CD4-positive, alpha-beta T cell treated with Interleukin-2 at 100 ng/mL for 4 hours (primary cell): ENCODE measurements at places on chromosomes 3 and 15.
A peak's percentile ranks its signal among the peaks of the same experiment; 100 is the strongest.

- peak; percentile 10 for DNase-seq
Observed at GRCh38 chr15:75023872-75024636, 664 bp downstream of the PPCDC start.

- DNase-seq, result no peak
Observed at GRCh38 chr15:63401078-63401477, 19.4 kb upstream of the CA12 start.

GRCh38 chr15:40511472-40512133, 40.8 kb downstream of the CHST14 start:
- no peak for DNase-seq

- DNase-seq, result no peak
Observed at GRCh38 chr15:69072906-69073305, 58.4 kb downstream of the NOX5 start.

DNA sequence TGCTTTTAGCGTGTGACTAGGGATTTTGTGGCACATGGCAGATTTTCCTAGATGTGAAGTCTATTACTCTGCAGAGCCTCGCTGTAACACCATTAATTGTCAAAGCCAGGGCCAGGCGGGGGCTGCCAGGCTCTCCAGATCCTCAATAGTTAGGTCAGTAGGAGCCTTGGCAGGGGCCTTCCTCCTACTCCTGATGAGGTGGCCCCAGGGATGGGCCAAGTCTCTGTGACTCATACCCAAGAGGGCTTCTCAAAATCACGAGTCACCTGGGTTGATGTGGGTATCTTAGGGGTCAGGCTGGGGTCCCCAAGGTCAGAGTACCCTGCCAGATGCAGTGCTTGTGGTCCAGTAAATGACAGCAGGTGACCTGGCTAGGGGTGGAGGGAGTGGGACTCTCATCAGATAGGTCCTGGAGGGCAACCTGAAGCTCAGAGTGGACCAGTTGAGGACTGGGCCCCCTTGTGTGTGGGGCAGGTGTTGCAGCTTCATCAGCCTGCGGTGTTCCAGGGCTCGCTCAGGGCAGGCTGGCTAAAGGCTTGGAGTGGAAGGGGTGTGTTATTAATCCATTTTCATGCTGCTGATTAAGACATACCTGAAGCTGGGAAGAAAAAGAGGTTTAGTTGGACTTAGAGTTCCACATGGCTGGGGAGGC, 88.5 kb upstream of the MYZAP start:
- DNase-seq, result no peak

DNA sequence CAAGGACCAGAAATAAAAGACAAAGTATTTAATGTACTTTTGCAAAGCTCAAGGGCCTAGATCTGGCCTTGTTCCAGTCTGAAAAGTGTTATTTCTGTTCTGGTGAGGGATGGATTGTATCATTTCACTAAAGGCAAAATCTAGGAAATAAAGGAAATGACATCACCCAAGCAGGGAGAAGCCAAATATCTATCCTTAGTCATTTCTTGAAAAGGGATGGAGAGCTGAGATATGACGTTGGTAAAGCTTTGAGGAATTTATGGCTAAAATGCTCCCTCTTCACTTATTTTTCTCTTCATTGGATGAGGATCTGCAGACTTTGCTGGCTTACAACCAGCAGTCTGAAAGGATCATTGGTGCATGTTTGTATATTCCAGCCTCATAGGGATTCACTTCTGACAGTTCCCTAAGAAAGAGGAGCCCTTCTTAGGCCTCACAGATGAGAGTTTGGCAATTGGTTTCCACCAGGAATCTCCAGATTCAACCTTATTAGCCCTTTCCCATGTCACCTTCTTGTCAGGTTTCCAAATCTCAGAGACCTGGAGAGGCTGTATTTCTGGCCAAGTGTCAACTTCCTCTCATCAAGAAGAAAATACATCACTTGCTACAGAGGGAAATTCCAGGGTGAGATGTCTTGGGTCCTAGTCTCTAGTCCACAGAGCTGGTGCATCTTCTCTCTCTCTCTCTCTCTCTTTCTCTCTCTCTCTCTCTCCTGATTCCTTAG, 93.7 kb upstream of the BOC start:
- DNase-seq, result no peak

- DNase-seq, result no peak
Observed at GRCh38 chr3:26621906-26622620, 509 bp upstream of the LRRC3B start.

DNA sequence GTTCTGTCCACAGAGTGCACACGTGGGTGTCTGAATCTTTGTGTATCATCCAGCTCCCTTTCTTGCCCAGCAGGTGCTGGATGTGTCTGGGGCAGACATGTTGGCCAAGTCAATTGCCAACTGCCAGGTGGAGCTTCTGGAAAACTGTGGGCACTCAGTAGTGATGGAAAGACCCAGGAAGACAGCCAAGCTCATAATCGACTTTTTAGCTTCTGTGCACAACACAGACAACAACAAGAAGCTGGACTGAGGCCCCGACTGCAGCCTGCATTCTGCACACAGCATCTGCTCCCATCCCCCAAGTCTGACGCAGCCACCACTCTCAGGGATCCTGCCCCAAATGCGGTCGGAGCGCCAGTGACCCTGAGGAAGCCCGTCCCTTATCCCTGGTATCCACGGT, 12.5 kb upstream of the RPP14 start:
- DNase-seq, result no peak

DNA sequence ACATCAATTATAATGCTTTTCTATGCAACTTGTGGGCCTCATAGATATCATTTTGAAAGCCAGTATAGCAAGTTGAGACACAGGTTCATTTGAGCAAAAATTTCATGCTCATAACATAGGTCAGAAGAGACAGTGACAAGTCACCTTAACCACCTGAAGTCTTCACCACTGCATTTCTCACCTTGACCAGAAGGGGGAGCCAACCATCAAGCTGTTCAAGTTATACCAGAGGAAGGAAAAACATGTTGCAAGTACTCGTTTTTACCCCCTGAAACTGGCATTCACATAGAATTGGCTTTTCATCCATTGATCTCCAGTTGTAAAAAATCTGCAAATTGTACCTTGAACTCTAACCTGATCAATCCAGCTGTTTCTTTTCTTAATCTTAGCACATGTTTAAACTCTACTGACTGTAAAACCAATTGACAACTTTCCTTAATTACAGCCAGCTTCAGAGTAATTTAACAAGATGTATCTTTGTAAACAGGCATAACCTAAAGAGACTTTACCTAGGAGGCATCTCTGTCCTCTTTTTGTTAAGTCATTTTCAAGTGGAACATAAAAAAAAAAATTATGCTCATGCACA, 1.4 kb downstream of the LMOD3 start:
- DNase-seq, result peak; percentile 92

DNA sequence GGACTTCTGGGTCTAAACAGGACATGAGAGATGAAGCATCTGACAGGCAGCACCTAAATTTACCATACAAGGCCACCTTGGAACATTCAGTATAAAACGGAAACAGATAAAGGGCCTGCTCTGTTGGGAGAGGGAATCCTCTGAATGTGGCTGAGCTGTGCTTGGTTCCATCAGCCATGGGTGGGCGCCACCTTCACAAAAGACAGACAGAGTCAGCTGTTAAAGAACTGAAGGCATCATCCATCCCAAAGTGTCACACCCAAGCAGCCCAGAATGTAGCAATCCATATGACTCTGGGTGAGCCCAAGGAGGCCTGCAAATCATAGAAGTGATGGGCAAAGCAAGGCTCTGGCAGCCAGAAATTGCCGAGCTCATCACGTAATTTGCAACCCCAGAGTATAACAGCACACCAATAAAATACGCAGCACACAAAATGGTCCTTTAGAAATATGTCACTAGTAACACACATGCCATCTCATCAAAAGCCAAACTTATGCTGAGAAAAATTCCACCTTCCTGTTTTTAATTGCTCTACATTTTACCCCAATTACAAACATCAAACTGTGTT, 24.8 kb upstream of the RBP1 start:
- DNase-seq, result no peak

- no peak for DNase-seq
Observed at GRCh38 chr15:35195649-35196048, 110.6 kb upstream of the NANOGP8 start.

- DNase-seq, result no peak
Observed at GRCh38 chr15:73231661-73232419, 136.9 kb downstream of the HCN4 start.

DNA sequence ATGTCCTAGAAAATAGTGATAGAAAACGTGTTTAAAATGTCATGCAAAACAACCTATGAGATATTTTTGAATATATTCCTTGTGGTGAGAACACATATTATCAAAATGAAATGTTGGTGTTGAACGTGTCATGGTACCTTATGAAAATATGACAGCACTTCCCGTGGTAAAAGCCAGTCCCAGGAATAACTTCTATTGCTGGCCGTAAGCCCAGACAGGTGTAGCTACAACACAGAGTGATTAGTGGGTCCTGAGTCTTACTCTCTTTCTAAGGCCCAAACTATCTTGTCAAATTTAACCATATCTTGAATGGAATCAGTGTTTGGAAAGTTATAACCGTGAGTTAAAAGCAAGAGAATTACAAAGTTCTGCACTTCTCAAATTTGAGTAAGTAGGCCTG, 24.1 kb downstream of the RARB start:
- no peak for DNase-seq

DNA sequence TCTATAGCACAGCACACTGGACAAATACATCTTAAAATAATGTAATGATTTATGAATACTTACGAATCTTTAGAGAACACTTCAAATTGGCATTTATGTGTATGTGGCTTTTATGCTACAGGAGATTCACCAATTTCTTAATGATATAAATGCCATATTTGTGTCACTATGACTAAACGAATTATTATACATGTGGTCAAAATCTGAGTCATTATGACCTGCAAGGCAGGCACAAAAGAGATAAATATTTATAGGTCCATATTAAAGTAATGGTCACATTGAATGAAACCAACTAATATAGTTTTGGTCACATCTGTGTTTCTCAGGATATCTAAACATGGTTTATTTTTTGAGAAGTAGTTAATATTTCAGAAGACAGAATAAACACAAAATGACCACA, 232.3 kb upstream of the SEMA6D start:
- DNase-seq, result no peak

- peak; percentile 31 for DNase-seq
Observed at GRCh38 chr15:31440754-31441311, 114.2 kb downstream of the KLF13 start.

- no peak for DNase-seq
Observed at GRCh38 chr3:61343543-61343942, 92.3 kb upstream of the FHIT start.

- DNase-seq, result no peak
Observed at GRCh38 chr3:195007151-195007550, 263.8 kb downstream of the XXYLT1 start.

- no peak for DNase-seq
Observed at GRCh38 chr3:114147251-114147650, 31.6 kb downstream of the DRD3 start.
